A549 treated with CpdA at 1 μM for 4 hours (cell line): ENCODE measurements at places on chromosomes 5 and 9. TPM values are rescaled to one million over a fixed set of nuclear protein-coding genes. Genes with fewer than 3 reads are reported as not detected.

The KCNMB1 gene
- total RNA-seq = not detected in 5 replicates

The SPINK13 gene
- not detected in 5 replicates for total RNA-seq

The PCDHB11 gene
- 0.06 to 0.14 TPM (median 0.09 TPM) in 5 replicates for total RNA-seq

The F12 gene
- 13.4 to 26.6 TPM (median 21.8 TPM) in 5 replicates for total RNA-seq

The OR1Q1 gene
- 0.06 TPM in 1 of 5 replicates, not detected in the others for total RNA-seq
